Fibroblast of lung (primary cell): ENCODE measurements at places on chromosomes 7 and 10. TPM values are rescaled to one million over a fixed set of nuclear protein-coding genes. Genes with fewer than 3 reads are reported as not detected.

TFEC gene
- under 0.01 and 0.17 TPM in 2 replicates for total RNA-seq

SPDYE9 gene
- not detected in 2 replicates for total RNA-seq

ATRNL1 gene
- total RNA-seq: 0.33 and 1.0 TPM in 2 replicates

CALN1 gene
- not detected in 2 replicates for total RNA-seq

PURB gene
- 15.2 TPM in 2 replicates for total RNA-seq

PLXNA4 gene
- 1.2 and 1.8 TPM in 2 replicates for total RNA-seq

ACTR3C gene
- total RNA-seq: 0.50 and 2.6 TPM in 2 replicates

CCDC136 gene
- total RNA-seq: 4.9 and 12.1 TPM in 2 replicates

HOXA3 gene
- 1.5 TPM in 2 replicates for total RNA-seq

STN1 gene
- total RNA-seq: 27.0 and 36.5 TPM in 2 replicates

CDNF gene
- total RNA-seq: 1.2 and 1.5 TPM in 2 replicates

PPP1R17 gene
- not detected in 2 replicates for total RNA-seq

THNSL1 gene
- 4.3 and 5.6 TPM in 2 replicates for total RNA-seq

TMEM139 gene
- under 0.01 TPM in 1 of 2 replicates, not detected in the other for total RNA-seq

HOXA2 gene
- 1.0 and 1.3 TPM in 2 replicates for total RNA-seq

ENKUR gene
- total RNA-seq: under 0.01 and 0.17 TPM in 2 replicates

LARP4B gene
- total RNA-seq: 19.8 and 25.4 TPM in 2 replicates

FEZF1 gene
- total RNA-seq: not detected in 2 replicates

PNLIP gene
- total RNA-seq: not detected in 2 replicates

PLAC9 gene
- total RNA-seq: 15.7 and 16.7 TPM in 2 replicates

TMEM196 gene
- total RNA-seq: not detected in 2 replicates

ZNF365 gene
- 2.8 and 5.8 TPM in 2 replicates for total RNA-seq

SLIT1 gene
- under 0.01 and 0.17 TPM in 2 replicates for total RNA-seq

PDZD7 gene
- 1.3 TPM in 2 replicates for total RNA-seq

ITPRID1 gene
- not detected in 2 replicates for total RNA-seq

GPR26 gene
- total RNA-seq: not detected in 2 replicates

SCD gene
- 367 and 537 TPM in 2 replicates for total RNA-seq

TES gene
- 15.4 and 17.7 TPM in 2 replicates for total RNA-seq

SYNPO2L gene
- total RNA-seq: under 0.01 TPM in 1 of 2 replicates, not detected in the other

FAM131B gene
- total RNA-seq: 3.8 and 4.4 TPM in 2 replicates

GDI2 gene
- total RNA-seq: 474 and 483 TPM in 2 replicates

LIPM gene
- total RNA-seq: not detected in 2 replicates

LRIT1 gene
- not detected in 2 replicates for total RNA-seq

AKR1C1 gene
- total RNA-seq: 72.2 and 154 TPM in 2 replicates

HYAL4 gene
- total RNA-seq: not detected in 2 replicates

HILPDA gene
- 17.7 and 30.8 TPM in 2 replicates for total RNA-seq

NFE2L3 gene
- 5.4 and 9.1 TPM in 2 replicates for total RNA-seq

CPA4 gene
- total RNA-seq: 6.4 and 20.0 TPM in 2 replicates

OSBPL3 gene
- total RNA-seq: 22.6 and 70.2 TPM in 2 replicates
